EL (cell line): ENCODE measurements at places on chromosomes 7 and 10.

DNA sequence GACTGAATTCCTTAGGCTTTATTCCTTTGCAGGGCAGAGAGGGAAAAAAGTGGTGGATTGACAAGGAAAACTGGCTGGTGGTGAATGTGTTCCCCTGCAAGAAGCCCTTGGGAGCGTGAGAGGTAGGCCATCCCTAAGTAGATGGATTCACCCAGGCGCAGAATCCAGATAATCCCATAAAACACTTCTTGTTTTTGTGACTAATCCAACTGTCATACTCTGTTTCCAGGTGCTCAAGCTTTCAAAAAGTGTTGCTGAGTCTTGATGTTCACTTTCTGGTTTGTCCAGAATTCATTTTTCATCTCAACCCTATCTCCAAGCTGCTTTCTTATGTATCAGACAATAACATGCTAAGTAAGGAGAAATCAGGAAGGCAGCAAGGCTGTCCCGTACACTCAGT is 250.8 kb upstream of the HABP2 start:
- no peak for DNase-seq

GRCh38 chr7:117445206-117445605 is 17.9 kb upstream of the ASZ1 start:
- DNase-seq = no peak

- DNase-seq = no peak
Measured at GRCh38 chr10:82071231-82071630, 196.2 kb downstream of the NRG3 start.

GRCh38 chr10:111522551-111522950 is 445.7 kb downstream of the ADRA2A start:
- no peak for DNase-seq

GRCh38 chr7:143390104-143390772 is 9.1 kb downstream of the ZYX start:
- no peak for DNase-seq

- DNase-seq = peak; percentile 40
Measured at GRCh38 chr7:99380032-99380822, 5.7 kb downstream of the ARPC1B start.

DNA sequence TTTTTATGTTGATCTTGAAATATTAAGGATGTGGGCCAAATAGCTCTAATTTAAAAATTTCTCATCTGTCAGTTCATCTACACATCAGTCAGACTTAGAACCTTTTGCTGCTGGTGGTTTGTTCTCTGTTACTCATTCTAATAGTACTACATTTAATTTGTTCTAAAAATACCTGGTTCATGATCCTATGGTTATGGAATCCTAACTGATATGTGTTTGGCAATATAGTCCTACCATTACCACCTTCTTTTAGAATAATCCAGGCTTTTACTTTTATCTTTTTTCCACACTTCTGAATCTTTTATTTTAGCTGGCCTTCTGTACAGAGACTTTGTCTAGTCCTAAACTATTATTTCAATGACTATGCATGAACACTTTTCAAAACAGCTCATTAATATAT is 116.9 kb downstream of the SVOPL start:
- no peak for DNase-seq

DNA sequence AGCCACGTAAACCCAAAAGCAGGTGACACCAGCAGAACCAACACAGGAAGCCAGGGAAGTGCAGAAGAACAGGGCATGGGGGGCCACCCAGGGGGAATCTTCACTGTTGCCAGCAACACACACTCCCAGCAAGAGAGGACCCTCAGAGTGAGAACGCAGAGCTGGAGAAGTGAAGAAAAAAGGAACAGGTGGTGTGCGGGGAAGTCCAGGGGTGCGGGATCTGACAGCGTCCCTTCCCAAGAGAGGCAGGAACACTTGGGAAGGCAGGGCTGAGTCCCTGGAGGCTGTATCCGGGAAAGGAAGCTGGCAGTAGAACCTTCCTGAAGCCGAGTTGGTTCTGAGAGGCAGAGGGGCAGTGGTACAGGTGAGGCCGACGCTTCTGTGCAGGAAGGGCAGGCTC is 27.7 kb downstream of the AGAP4 start:
- DNase-seq = no peak

- DNase-seq = no peak
Measured at GRCh38 chr7:14236834-14237233, 247.4 kb upstream of the ETV1 start.

GRCh38 chr7:37095122-37095521 is 353.5 kb downstream of the ELMO1 start:
- DNase-seq = no peak

DNA sequence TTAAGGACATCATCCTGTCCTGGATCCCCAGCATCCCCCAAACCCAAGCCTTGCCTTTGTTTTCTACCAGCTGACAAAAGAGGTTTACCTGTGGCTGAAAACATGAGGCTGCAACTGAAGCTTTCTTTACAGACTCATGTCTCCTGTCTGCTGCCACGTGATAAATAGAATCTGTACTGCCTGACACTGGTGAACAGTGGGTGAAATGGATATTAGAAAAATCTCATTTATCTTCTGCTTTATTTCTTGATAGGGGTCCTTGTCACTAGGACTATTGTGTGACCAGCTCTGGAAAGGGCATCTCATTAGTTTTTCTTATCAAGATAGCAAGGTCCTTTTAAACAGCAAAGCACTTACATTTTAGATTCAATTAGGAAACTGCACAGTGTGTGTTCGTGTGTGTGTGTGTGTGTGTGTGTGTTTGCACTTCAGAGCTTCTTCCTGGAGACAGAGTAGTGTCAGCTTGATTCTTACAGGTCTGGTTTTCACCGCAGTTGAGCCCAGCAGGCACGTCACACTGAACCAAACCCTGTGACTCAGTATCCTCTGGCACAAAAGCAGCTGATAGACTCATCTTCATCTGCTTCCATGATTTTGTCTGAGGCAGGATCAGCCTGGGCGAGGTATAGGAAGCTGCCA is 373.5 kb upstream of the CELF2 start:
- DNase-seq = peak; percentile 40

DNA sequence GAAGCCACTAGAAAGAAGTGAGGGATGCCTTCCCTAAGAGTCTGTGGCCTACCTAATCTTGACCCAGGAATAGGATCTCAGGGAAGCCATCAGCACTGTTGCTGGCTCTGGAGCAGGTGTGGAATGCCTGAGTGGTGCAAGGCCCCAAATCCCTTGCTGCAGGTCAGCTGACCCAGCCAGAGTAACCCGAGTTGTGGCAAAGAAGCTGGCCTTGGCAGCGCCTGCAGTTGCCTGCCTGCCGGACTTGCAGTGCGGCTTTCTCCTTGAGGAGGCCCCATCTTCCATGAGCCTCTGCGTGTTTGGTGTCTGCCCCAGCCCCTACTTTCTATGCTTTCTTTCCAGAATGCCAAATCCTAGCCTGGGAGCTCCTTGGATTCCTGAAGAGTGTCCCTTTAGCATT is 5.8 kb downstream of the KIAA1217 start:
- DNase-seq = no peak

GRCh38 chr10:102657984-102658724 is 13.9 kb downstream of the TRIM8 start:
- DNase-seq = no peak
